COLO829 (cell line): ENCODE measurements at places on chromosomes 12 and 14.

DNA sequence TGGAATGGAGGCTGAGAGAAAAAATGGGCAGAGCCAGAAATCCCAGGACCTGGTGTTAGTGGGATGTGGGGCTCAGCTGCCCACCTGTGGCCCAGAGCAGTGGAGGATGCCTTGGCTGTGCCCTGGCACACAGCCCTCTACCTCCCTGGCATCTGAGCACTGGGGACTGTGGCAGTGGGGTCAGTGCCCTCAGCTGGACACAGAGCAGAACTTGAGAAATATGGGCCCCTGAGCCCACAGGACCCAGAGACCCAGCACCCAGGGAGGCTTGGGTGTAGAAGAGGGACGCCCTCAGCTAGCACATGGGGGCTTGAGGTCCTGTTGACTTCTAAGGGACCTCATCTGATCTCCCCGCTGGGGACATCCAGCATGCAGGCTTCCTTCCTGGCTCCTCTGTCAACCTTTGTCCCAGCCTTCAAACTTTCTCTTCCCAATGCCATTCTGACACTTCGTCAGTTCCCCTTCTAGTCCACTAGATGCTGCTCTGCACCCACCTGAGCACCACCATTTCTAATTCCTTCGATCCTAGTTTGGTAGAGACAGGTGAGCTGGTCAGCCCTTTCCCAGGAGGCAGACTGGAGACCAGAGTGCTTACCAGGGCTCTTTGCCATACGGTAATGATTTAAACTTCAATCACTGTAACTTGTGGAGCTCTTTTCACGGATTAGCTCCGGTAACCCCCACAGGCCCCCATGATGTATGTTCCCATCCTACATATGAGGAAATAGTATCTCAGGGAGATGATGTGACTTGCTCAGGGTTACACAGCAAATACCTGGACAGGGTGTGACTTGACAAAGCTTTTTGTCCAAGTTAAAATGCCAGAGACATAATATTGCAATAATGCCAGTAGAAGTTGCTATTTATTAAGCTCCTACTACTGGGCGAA lies 143.7 kb downstream of the ASCL4 start:
- no peak for DNase-seq

GRCh38 chr12:104057771-104058197 lies 6.5 kb upstream of the HCFC2 start:
- peak; percentile 28 for DNase-seq

DNA sequence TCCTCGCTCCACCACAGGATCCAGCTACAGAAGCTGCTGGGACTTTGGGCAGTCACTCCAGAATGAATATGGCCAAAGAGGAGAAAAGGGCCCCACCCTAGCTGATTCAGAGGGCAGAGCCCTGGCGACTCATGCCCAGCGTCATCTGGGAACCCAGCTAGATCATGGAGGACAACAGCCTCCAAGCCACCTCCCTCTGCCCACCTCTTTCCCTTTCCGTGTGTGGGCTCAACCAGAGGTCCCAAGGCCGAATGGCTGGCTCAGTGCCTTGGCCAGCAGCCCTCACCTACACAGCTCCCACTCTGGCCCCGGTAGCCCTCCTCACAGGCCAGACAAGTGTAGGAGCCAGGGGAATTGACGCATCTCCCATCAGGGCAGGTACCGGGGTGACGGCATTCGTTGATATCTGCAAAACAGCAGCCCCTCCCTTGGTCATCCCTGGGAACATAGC lies 17.4 kb downstream of the ISCA2 start:
- no peak for DNase-seq

GRCh38 chr14:23358553-23359166 lies 6.0 kb upstream of the SLC22A17 start:
- DNase-seq, result no peak

GRCh38 chr14:103186241-103186822 lies 63.1 kb downstream of the TNFAIP2 start:
- no peak for DNase-seq

DNA sequence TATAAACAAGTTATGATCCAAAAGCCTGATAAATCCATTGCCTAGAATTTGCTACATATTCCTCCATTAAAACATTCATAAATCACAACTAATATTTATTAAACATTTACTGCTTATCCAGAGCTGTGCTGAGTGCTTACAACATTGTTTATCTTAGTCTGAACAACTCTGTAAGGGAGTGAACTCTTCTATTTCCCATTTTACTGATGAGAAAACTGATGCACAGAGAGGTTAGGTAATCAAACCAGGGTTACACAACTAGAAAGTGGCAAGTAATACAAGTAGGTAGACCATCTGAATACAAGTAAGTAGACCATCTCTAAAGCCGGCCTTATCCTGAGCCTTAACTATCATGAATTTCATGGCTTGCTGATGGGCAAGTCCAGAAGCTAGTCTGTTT lies 39.5 kb downstream of the WASHC3 start:
- no peak for DNase-seq

GRCh38 chr14:64185184-64185583 lies 109.0 kb downstream of the ESR2 start:
- no peak for DNase-seq

GRCh38 chr12:20474443-20474842 lies 106.1 kb downstream of the PDE3A start:
- DNase-seq, result no peak

DNA sequence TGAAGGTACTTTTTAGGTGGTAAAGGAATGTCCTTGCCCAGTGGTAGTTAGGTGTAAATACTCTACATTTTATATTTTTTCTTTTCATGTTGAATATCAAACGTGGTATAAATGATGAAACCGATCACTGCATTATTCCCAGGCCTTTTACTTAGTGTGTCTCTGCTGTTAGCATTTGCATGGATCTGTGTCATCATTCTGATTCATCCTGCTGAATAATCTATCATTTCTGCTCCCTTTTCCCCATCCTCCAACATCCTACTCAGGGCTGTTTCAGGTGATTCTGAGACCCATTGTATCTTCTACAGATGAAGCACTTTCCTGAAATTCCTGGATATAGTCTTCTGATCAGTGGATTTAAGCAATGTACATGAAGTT lies 61.0 kb upstream of the PTHLH start:
- DNase-seq, result no peak

DNA sequence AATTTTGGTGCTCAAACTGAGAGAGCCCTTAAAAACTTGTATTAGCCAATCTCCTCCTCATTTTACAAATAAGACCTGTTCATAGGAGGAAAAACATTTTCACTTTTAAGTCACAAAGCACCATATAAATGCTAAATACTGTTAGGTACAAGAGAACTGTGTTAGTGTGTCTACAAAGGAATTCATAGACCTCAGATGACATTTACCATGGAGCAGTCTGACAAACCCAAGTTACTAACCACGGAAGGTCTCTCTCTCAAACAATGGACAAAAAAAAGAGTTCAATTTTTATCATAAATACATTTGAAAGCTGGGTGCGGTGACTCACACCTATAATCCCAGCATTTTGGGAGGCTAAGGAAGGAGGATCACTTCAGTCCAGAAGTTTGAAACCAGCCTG lies 10.0 kb downstream of the SBNO1 start:
- peak; percentile 42 for DNase-seq

DNA sequence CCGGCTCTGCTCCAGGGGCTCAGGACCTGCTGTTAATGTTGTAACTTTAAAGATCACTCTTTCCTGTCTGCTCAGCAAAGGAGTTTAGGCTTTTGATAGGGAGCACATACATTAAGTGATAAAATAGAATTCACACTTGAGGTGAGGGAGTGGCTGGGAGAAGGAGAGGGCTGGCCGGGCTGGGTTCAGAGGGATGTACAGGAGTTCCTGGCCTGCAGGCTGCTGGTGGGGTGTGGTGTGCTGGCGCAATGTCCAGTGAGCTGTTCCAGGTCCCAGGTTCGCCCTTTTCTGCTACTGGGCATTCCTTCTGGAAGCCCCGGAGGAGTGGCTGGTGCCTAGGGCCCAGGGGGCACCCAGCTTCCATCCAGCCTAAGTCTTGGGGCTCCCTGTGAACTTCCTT lies 17.8 kb downstream of the KIF26A start:
- no peak for DNase-seq

DNA sequence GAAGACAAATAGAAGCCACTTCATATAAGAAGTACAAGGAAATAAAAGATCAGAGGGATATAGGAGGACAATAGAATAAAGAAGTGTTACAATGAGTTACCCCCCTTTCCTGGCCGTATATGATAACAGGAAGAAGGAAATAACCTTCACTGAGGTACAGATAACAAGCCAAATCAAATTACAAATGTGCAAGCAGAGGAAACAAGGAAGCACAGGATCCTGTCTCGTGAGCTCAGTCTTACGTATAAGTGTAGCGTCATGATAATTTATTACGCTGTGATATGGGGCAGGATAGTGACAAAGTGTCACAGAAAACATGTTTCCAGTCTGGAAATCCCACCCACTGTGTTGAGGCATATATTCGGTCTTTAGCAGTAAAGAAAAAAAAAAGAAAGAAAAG lies 26.5 kb downstream of the CRACR2A start:
- DNase-seq, result no peak

- peak; percentile 66 for DNase-seq
Measured at GRCh38 chr12:25151476-25151875, 43.5 kb downstream of the DNAI7 start.

DNA sequence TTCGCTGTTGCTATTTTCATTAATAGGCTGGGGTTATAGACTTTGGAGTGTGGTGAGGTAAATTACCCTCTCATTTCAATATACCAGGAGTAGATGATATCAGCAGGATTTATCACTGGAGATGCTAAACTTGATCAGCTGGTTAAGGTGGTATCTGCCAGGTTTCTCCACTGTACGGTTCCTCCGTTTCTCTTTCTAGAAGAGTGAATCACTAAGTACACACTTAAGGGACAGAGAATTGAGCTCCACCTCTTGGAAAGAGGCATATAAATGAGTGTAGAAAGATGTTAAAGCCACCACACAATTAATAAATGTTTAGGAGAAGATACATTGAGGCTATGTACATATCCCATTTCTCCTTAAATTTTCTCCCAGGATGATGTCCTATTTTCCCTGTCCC lies 277.4 kb upstream of the GRIP1 start:
- DNase-seq, result no peak

DNA sequence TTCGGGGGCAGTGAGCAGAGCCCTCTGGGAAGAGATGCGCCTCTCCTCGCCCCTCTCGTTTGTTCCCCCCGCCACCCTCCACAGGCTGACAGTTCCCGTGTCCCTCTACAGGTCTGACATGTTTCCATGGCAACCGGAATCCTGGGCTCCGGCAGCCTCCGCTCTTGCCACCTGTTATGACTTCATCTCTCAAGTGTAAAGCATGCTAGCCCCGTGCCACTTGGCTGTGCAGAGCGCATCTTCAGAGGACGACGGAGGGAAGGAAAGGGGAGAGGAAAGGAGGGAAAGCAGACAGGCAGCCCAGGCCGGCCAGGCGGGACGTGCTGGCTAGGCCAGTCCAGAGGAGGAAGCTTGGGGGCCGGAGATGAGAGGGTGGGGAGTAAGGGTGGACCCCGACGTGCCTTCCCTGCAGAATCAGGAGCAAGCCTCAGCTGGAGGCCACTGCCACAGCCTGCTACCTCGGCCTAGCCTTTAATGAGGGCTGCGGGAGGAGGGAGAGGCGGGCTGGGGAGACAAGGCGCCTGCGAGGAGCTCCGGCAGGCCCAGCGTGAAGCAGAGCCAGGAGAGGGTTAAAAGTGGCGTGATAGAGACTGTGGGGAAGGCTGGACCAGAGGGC lies 214.3 kb downstream of the DPF3 start:
- no peak for DNase-seq
